ENCODE measurements at places on chromosomes 3 and 15. TPM values are rescaled to one million over a fixed set of nuclear protein-coding genes. Genes with fewer than 3 reads are reported as not detected.

The MRPL47 gene
- polyA plus RNA-seq = 25.4 TPM

The CCR9 gene
- 0.25 TPM for polyA plus RNA-seq

The RASGRF1 gene
- 9.4 TPM for polyA plus RNA-seq

The KLHL40 gene
- not detected for polyA plus RNA-seq

The SI gene
- polyA plus RNA-seq = not detected

The ATP8B4 gene
- 0.88 TPM for polyA plus RNA-seq

The UPK1B gene
- 0.37 TPM for polyA plus RNA-seq

The GOLGA8G gene
- not detected for polyA plus RNA-seq

The ARHGEF3 gene
- polyA plus RNA-seq = 7.3 TPM

The RHCG gene
- polyA plus RNA-seq = 4.0 TPM

The HOMER2 gene
- polyA plus RNA-seq = 12.1 TPM

The GALNT15 gene
- 23.6 TPM for polyA plus RNA-seq

The MEX3B gene
- polyA plus RNA-seq = 15.7 TPM

The PLA2G4E gene
- not detected for polyA plus RNA-seq

The CD86 gene
- polyA plus RNA-seq = 1.2 TPM

The FAN1 gene
- 6.6 TPM for polyA plus RNA-seq

The DNAJA4 gene
- 24.2 TPM for polyA plus RNA-seq

The SAXO2 gene
- polyA plus RNA-seq = 3.0 TPM

All from brain (organoid and tissue), 16 donors.